ENCODE measurements at places on chromosomes 3 and 15. TPM values are rescaled to one million over a fixed set of nuclear protein-coding genes. Genes with fewer than 3 reads are reported as not detected.

GRCh38 chr3:74661672-74662071 is 47.2 kb upstream of the CNTN3 start:
- DNase-seq: no peak

The MYEF2 gene
- 8.7 TPM for total RNA-seq

DNA sequence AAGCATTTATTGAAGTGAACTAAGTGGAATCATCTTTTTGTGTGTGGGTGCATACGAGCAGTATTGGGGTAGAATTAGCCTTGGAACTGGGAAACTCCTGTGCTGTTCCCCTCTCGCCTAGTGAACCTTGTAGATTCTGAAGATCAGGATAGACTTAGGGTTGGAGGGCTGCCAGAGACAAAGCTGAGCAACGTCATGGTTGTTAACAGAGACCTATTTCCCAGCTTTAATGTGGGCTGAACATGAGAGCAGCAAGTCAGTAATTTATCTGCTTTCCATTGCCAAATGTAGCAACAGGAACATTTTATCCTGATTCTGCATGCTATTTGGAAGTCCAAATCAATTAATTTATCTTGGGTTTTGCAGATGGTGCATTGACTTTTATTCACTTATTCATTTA is 246.6 kb downstream of the IL20RB start:
- no peak for DNase-seq

GRCh38 chr3:103968131-103968530 is 1398.6 kb upstream of the ALCAM start:
- DNase-seq: no peak

The NOP10 gene
- total RNA-seq: 157 TPM

DNA sequence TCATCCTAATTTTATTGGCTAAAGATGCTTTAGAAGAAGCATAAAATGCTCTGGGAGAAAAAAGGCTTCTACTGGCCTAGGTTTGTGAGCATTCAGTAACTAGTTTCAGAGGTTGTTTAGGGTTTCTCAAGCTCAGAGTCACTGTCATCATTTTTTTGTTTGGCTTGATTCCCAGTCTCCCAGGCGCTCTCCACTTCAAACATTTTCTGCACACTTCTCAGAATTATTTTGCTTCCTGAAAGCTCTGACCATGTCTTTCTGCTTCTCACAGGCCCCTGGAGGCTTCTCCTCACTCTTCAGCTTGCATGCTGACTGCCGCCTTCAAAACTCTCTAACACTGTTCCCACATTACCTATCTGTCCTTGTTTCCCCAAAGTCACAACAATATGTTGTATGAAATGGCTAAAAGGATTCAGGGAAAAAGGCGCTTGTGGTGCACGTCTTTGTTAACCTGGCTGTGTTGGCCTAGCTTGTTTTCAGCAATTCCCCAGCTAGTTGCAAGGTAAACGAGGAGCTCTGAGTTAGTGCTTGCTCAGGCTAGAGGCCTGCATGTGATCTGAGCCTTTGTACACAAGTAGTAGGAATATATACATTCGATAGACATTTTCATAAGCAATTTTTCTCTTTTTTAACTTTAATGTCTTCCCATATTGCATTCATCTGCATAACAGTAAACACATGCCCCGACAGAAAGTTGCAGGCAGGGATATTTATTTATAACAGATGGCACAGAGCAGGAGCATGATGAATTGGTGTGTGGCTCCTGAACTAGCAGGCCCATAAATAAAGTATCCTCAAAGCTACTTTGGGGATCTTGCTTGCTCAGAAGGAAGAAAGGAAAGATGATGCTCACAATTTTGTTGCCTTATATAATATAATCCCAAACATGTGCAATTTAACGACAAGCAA is 129.2 kb upstream of the DPH6 start:
- DNase-seq: no peak

GRCh38 chr3:31422237-31422636 is 110.5 kb upstream of the STT3B start:
- DNase-seq: no peak

The SH3GL3 gene
- not detected for total RNA-seq

- DNase-seq: no peak
Observed at GRCh38 chr3:112357930-112358780, 25.2 kb downstream of the CD200 start.

The NME9 gene
- not detected for total RNA-seq

DNA sequence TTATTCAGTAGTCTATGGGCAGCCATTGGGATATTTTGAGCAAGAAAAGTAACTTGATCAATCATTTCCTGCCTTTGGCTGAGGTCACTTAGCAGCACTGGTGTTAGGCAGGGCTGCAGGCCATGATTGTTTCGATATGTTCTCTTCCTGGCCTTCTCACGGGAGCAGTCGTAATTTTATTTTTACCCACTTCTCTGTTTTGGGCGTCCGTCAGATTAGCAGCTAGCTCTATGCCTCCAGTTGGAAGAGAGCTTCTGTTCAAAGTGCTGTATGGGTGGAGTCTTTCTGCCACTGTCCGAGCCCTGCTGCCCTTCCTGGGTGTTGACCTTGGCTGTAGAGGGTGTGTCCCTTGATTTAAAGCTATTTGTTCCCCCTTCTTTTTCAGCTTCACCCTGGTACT is 123.4 kb upstream of the ROPN1 start:
- no peak for DNase-seq

- no peak for DNase-seq
Observed at GRCh38 chr3:159882790-159883779, 105.5 kb upstream of the IL12A start.

The ANAPC13 gene
- 80.5 TPM for total RNA-seq

The CPN2 gene
- total RNA-seq: 2.3 TPM

- peak; percentile 40 for DNase-seq
Observed at GRCh38 chr3:13634151-13634550, 85.2 kb downstream of the FBLN2 start.

- DNase-seq: no peak
Observed at GRCh38 chr3:16372362-16373292, 107.6 kb downstream of the OXNAD1 start.

The SEMA3B gene
- total RNA-seq: 19.8 TPM

DNA sequence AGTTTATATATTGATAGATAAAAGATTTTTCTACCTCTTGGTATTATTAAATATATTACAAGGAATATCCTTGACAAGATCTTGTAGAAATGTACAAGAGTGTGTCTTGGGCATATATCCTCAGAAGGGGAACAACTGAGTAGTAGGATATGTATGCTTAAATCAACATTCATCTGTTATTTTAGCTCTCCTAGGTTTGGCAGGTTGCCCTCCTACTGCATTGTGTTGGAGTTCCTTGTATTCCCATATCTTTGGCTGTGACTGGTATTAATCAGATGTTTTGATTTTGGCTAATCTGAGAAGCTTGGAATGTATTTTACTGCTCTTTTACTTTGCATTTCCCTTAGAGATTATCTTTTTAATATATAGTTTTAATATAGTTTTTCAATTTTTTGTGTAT is 4.6 kb downstream of the MYRIP start:
- DNase-seq: no peak

The CMTM6 gene
- total RNA-seq: 11.3 TPM

GRCh38 chr3:134236505-134237170 is 14.0 kb downstream of the RYK start:
- DNase-seq: no peak

The TLNRD1 gene
- total RNA-seq: 7.1 TPM

DNA sequence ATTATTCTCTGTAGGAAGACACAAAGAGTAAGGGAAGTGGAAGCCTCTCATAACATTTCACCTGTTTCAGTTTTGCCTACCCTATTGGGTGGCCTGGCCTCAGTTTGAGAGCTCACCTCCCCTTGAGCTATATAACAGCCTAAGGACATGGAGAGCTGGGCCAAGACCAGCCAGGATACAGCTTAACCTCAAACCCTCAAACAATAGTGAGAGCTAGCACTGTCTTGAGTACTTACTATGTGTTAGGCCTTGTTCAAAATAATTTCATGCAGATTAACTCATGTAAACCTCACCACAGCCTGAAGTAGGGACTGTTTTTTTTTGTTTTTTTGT is 15.0 kb upstream of the TBL1XR1 start:
- no peak for DNase-seq

- DNase-seq: no peak
Observed at GRCh38 chr15:57502116-57502515, 89.6 kb upstream of the MYZAP start.

DNA sequence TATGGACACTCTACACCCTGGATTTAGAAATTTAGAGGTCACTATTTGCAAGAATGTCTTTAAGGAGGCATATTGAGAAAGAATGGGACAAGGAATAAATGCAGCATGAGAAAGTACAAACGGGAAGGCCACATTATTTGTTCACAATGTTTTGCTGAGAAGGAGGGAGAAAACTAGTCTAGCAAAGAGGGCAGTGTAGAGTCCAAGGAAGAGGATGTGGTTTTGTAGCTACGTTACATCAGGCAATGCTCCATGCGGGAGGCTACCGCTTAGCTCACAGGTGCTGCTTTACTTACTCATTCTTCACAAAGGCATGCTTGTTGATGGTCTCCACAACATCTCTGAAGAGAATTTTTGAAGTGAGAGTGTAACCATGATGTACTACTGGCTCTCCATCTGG is 191.1 kb downstream of the PLCH1 start:
- DNase-seq: no peak

- no peak for DNase-seq
Observed at GRCh38 chr15:41792000-41792637, 17.8 kb downstream of the MAPKBP1 start.

DNA sequence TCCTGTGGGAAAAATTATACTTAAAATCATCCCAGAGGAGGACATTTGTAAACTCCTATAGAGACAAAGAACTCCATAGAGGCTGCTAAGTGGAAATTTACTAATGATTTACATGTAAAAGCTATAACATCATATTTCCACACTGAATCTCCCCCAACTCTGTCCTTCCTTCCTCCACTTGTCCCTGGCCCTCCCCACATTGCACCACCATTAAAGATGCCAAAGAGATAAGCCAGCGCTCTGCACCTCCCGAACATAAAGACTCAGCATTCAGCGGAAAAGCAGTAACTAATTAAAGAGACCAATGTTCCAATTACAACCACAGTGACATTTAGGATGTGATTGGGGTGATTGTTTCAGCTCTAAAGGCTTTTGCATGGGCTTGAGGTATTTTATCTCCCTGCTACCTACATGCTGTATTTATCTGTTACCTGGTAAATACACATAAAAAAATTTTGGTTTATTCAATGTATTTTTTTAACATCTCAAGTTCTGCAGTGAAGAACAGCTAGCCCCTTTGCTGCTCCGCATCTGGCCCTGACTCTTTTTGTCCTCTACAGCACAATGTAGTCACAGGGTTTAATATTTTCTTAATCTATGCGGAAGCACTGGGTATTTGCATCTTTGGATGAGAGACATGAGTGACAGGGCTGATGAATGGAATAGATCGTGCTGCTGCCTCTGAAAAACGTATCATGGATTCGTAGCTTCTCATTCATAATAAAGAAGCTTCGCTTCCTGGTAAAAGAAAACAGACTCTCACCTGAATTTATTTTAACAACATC is 35.3 kb upstream of the B3GNT5 start:
- DNase-seq: no peak

The SOX14 gene
- total RNA-seq: not detected

The KCNAB1 gene
- 3.7 TPM for total RNA-seq

The MUC20 gene
- total RNA-seq: 4.6 TPM

GRCh38 chr15:37691911-37692310 is 242.5 kb upstream of the TMCO5A start:
- DNase-seq: no peak

The PLSCR5 gene
- not detected for total RNA-seq

GRCh38 chr3:160130071-160130470 is 95.2 kb upstream of the C3orf80 start:
- DNase-seq: no peak

The XIRP1 gene
- 317 TPM for total RNA-seq

DNA sequence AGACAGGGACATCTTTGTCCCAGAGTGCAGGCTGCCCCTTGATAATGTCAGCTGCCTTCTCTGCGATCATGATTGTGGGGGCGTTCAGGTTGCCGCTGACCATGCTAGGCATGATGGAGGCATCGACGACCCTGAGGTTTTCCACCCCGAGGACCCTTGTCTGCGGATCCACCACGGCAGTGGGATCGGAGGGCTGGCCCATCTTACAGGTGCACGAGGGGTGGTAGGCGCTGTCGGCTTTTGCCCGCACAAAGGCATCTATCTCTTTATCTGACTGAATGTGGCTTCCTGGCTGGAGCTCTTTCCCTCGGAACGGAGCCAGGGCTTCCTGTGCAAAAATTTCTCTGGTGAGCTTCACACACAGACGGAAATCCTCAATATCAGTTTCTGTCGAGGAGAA is 28.4 kb downstream of the CHDH start:
- DNase-seq: no peak

DNA sequence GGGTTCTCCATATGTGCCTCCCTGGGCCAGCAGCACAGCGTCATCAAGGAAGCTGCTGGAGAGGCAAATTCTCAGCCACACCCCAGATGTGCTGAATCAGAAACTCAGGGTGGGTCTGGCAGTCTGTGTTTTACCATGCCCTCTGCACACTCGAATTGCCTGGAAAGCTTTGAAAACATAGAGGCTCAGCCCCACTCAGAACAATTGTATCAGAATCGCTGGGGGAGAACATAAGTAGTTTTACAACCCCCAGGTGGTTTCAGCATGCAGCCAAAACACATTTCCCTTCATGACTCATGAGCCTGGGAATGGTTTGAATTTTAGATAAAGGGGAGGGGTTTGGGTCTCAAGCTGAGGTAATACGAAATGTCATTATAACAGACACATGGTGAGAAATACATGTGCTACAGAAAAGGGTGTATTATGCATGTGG is 9.6 kb downstream of the TGM4 start:
- no peak for DNase-seq

DNA sequence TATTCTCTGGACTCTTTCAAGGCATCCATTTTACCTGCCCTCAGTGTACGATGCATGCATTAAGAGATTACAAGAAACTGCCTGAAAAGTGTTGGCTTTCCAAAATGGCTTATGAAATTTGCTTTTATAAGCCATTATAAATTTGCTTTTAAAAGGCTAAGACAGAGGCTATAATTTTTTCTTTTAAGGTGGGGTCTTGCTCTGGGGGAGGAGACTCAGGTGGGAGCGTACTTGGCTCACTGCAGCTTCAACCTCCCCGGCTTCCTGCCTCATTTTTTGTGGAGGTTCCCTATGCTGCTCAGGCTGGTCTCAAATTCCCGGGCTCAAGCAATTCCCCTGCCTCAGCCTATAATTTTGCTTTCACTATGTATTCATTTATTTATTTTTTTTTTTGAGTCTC is 17.6 kb downstream of the TRA2B start:
- DNase-seq: no peak

The CCNB2 gene
- total RNA-seq: 0.54 TPM

The HAUS2 gene
- total RNA-seq: 11.7 TPM

DNA sequence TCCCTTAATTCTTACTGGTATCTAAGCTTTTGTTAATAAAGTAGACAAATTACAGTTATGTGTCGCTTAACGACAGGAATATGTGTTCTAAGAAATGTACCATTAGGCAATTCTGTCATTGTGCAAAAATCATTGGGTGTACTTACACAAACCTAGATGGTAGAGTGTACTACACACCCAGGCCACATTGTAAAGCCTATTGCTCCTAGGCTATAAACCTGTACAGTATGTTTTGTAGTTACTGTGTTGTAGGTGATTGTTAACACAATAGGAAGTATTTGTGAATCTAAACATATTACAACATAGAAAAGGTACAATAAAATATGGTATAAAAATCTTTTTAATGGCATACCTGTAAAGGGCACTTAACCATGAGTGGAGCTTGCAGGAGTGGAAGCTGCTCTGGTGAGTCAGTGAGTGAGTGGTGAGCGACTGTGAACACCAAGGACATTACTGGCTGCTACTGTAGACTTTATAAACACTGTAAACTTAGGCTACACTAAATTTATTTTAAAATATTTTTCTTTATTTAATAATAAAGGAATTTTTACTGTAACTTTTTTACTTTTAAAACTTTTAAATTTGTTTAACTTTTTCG is 47.4 kb downstream of the FSIP1 start:
- no peak for DNase-seq

GRCh38 chr15:99273801-99274200 is 22.5 kb downstream of the LRRC28 start:
- no peak for DNase-seq
